ENCODE measurements at places on chromosomes 7 and 10. TPM values are rescaled to one million over a fixed set of nuclear protein-coding genes. Genes with fewer than 3 reads are reported as not detected.
A peak's percentile ranks its signal among the peaks of the same experiment; 100 is the strongest.

The ASB15 gene
- 1.4 TPM for polyA plus RNA-seq

- no peak for DNase-seq
Observed at GRCh38 chr7:145718129-145718528, 398.5 kb upstream of the CNTNAP2 start.

GRCh38 chr10:48473704-48474103 lies 131.2 kb downstream of the ARHGAP22 start:
- no peak for DNase-seq

The IL15RA gene
- polyA plus RNA-seq: 2.1 TPM

The ZNF722 gene
- polyA plus RNA-seq: not detected

The TMEM213 gene
- 44.3 TPM for polyA plus RNA-seq

DNA sequence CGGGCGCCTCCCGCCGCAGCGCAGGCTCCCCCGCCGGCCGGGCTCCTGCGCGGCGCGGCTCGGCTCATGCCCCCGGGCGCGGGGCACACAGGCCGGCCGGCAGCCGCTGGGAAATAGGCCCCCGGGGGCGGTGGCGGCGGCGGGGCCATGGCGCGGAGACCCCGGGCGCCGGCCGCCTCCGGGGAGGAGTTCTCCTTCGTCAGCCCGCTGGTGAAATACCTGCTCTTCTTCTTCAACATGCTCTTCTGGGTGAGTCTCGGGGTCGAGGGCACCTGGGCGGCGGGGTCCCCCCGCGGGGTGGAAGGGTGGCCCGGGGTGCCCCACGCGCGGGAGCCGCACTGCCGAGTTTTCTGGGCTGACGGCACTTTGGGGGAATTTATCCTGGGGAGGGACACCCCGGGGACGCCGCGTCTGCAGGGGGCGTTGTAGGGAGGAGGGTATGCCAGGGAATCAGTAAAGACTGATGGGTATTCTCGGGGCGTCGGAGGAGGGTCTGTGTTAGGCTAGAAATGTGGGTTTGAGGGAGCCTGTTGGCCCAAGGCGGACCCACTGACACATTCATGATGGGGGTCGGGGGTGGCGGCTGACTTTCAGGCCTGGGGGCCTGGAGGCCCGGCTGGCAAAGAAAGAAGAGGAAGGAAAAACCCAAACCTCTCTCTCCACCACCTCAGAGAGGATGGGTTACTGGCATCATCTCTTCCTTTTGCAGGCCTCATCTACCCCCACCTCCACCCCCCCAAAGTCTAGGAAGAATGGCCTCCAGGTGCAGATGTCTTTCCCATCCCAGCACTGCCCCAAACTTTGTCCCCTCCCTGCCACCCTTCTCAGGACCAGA lies 544 bp downstream of the TSPAN33 start:
- no peak for DNase-seq

DNA sequence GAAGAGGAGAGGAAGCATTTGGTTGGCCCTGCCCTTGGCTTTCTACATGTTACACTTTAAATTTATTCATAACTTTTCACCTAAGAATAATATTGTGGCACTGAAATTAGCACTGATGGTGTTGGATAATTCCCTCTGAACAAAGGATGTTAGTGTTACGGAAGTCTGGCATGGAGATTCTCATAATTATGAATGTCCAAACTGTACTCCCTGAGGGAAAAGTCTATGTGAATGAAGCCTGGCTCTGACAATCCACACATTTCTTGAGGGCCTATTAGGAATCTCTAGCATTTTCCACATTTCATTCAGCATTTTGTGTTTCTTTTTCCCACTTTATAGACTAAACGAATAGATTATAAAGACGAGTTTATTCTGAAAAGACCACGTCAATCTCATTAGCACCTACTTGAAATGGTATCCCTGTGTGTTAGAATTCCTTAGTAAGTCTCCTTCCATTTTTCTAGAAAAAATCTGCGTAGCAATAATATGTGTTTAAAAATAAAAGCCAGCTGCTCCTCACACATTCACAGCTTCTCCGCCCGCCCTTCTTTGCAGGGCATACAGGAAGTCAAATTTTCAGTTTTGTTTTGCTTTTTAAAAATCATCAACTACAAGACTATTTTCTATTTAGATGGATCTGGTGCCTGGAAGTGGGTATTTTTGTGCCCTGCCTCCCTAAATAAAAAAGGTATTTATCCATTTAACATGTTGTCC lies 131.8 kb upstream of the PALS2 start:
- no peak for DNase-seq

DNA sequence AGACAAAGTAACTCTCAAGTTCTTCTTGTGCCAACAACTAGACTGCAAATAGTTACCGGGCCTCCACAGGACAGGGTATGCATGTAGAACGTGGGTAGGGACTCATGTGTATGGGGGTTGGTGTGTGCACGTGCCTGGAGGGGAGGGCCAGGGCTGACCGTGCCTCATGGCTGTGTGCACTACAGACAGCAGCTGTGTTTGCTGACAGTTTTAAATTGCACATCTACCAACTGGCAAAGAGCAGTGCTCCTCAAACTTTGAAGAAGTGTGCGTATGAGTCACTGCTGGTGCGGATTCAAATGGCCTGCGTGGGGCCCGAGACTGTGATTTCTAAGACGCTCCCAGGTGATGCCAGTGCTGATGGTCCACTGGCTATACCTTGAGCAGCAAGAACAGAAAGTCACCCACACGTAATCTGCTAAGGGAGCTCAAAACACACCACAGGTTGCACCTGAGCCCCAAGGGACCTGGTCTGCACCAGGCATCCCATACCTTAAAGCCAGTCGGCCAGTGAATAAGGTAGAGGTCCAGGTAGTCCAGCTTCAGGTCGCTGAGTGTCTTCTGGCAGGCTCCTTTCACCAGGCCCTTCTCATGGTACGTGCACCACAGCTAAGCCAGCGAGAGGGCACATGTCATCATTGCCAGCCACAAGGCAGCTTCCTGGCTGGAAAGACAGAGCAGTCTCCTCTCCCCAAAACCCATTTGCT lies 8.5 kb downstream of the AKR1B1 start:
- DNase-seq: no peak

DNA sequence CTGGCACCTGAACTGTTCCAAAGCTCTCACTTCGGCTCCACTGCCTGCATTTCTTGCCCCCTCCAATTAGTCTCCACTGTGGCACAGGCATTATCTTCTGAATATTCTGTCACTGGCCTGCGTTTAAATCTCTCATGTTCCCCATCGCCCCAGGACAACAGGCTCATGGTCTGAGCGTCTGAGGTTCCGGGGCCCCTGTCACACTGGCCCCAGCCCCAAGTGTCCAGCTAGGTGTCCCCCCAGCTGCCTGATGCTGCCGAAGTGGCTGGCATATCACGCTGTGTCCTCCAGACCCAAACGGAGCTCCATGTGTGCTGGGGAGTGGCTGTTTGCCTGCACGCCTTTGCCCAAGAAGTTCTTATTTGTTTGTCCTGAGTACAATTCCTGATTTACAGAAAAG lies 135.4 kb downstream of the TACC2 start:
- no peak for DNase-seq

- no peak for DNase-seq
Observed at GRCh38 chr7:157411580-157411979, 74.8 kb downstream of the DNAJB6 start.

The ZNF736 gene
- 24.1 TPM for polyA plus RNA-seq

The AFAP1L2 gene
- polyA plus RNA-seq: 49.1 TPM

The TEX36 gene
- polyA plus RNA-seq: not detected

The GIMAP5 gene
- polyA plus RNA-seq: 6.5 TPM

DNA sequence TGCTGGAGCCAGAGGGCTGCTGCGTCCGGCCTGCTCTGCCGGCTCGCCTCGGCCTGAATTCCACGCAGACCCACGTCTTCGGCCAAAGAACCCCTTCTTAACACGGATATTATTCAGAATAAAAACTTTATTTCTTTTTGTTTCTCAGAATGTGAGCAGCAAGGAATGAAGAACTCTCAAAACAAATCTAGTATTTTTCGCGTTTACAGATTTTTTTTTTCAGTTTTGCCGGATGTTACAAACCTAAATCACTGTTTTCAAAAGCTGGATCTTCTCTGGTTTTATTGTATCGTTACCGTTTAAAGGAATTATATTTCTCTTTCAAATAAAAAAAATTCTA lies 4.4 kb upstream of the HOXA2 start:
- no peak for DNase-seq

GRCh38 chr7:50679218-50680007 lies 103.3 kb downstream of the GRB10 start:
- no peak for DNase-seq

The MPP7 gene
- 7.6 TPM for polyA plus RNA-seq

DNA sequence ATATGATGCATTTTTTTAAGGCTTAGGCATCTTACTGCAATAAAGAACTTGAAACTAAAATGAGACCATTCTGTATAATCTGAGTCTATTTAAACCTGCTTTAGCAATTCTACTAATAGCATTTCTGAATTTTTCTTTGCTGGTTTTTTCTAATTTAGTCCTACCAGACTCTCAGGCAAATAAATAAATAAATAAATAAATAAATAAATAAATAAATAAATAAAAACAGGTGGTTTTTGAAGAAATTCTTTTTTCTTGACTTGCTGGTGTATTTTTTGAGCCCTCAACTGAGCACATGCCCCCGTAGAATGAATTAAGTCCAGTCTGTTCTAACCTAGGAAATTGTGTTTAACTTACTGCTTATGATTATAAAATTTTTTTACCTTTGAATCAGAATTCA lies 134.7 kb upstream of the FOXP2 start:
- DNase-seq: no peak

The RNF32 gene
- 3.3 TPM for polyA plus RNA-seq

DNA sequence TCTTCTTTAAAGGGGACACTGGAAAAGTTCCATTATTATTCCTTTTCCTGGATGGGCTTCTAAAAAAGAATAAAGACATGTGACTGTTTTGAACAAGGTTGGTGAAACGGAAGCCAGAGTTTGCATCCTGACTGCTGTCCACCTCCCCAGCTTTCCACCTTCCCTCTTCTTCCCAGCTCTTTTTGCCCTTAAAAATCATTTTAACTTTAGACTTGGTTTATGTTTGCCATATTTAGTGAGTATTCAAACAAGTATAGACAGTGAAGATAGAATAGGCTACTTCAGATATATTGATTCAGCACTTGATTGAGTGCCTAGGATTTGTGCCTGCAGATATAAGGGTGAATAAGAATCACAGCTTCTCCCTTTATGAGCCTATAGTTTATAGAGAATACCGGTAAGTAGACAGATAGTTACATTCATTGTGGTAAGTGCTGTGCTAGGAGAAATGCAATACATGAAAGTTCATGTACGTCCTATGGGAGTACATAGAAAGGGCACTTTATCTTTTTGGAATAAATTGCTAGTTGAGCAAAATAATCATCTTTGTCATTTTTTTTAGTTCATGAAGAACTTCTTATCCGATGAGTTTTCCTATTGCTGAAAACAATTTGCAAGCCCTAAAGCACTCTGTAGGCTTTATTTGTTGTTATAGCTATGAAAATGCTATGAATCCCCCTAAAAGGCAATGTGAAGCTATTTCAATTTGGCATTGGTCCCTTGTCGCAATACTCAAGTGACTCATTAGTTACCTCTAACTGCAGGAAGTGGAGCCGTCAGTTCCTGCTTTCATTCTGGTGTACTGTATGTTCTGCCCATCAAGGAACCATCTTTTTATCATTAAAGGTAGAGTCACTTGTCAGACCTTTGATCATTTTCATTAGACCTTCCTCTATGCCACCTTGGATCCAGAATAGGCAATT lies 57.2 kb upstream of the STRIP2 start:
- DNase-seq: no peak

The ANXA8L1 gene
- 0.28 TPM for polyA plus RNA-seq

DNA sequence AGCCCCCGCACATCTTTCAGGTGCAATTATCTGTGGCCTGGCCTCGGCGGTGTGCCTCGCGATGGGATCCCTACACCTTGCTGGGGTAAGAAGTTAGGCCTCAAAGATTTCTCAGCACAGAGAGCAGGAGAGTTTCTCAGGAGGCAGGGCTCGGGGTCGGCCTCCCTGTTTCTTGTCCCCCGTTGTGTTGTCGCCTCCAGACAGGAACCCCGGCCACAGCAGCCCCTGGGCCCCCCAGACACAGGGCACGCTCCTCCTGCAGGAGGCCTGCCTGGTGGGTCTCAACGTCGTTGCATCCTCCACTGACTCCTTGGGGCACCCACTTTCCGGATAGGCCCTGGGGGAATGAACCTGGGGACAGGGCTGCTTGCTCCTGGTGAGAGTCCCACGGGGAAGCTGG lies 229.1 kb upstream of the SHH start:
- DNase-seq: no peak

DNA sequence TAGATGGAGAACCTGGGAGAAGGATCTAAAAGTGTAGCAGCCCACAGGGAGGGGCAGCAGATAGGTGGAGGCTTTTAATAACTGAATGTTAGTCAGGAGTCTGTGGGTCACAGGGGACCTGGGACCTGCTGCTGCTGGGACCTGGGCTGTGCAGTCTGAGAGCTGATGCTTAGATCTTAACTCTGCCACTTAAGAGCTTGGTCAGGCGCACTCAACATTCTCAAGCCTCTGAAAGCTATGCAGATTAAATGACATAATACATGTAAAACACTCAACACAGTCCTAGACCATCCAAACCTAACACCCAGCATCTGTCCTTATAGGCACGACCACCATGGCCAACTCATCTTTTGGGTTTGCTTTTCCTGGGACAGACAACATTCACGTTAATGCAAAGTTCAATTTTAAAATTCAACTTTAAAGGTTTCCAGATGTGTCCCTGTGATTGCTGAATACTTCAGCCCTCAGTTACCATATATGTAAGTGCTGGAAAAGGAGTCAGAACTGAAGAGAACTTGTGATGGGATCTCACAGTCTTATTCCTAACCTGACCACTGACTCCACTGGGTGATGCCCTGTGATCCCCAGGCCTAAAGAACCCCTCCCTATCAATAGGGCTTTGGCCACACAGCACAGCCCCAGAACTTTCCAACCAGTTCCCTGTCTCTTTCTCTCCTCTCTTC lies 321.0 kb downstream of the PLXNA4 start:
- no peak for DNase-seq

The ZNF33A gene
- 43.5 TPM for polyA plus RNA-seq

The GIMAP7 gene
- 17.2 TPM for polyA plus RNA-seq

- peak; percentile 39 for DNase-seq
Observed at GRCh38 chr10:102460836-102461186, 9.5 kb upstream of the C10orf95 start.

The WNT8B gene
- 1.0 TPM for polyA plus RNA-seq

The IGF2BP3 gene
- 72.2 TPM for polyA plus RNA-seq

DNA sequence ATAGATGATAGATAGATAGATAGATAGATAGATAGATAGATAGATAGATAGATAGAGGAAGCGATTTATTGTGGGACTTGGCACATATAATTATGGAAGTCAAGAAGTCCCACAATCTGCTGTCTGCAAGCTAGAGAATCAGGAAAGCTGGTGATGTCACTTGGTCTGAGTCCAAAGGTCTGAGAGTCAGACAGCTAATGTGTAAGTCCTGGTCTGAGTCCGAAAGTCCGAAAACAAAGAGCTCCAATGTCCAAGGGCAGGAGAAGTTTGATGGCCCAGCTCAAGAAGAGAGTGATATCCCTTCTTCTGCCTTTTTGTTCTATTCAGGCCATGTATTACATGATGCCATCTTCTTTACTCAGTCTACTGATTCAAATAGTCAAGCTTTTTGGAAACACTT lies 53.8 kb upstream of the TCF7L2 start:
- no peak for DNase-seq

The COBL gene
- polyA plus RNA-seq: 16.1 TPM
